Aortic smooth muscle cell (primary cell): ENCODE measurements at places on chromosomes 16 and 17. TPM values are rescaled to one million over a fixed set of nuclear protein-coding genes. Genes with fewer than 3 reads are reported as not detected.

HOXB1 gene
- not detected in 2 replicates for total RNA-seq

GCGR gene
- total RNA-seq = not detected in 2 replicates

SERPINF2 gene
- not detected in 2 replicates for total RNA-seq

NXN gene
- total RNA-seq = 2.0 and 5.7 TPM in 2 replicates

ITGAL gene
- under 0.01 TPM in 2 replicates for total RNA-seq

OSGIN1 gene
- 2.2 and 4.1 TPM in 2 replicates for total RNA-seq

MARCHF10 gene
- total RNA-seq = not detected in 2 replicates
